Hippocampal formation (tissue), 2 donors: ENCODE measurements at places on chromosomes 11 and 22.

DNA sequence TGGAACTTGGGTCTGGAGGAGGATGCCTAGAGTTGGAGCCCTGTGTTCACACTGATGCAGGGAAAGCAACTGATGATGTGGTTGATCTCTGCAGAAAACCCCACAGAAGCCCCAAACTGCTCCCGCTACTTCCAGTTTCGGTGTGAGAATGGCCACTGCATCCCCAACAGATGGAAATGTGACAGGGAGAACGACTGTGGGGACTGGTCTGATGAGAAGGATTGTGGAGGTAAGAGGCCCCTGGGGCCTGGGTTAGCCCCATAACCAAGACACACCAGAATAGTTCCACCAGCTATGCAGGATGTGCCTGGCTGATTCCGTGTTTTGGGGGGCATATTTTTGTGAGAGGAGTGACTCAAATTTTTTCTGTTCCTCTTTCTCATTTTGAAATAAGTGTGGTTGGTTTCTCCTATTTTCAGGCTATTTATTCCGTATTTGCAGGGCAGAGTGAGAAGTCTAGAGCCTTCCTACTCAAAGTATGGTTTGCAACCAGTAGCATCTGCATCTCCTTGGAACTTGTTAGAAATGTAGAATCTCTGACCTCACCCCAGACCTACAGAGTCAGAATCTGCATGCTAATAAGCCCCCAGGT, 137.3 kb upstream of the SORL1-AS1 start:
- peak; percentile 40 for DNase-seq

DNA sequence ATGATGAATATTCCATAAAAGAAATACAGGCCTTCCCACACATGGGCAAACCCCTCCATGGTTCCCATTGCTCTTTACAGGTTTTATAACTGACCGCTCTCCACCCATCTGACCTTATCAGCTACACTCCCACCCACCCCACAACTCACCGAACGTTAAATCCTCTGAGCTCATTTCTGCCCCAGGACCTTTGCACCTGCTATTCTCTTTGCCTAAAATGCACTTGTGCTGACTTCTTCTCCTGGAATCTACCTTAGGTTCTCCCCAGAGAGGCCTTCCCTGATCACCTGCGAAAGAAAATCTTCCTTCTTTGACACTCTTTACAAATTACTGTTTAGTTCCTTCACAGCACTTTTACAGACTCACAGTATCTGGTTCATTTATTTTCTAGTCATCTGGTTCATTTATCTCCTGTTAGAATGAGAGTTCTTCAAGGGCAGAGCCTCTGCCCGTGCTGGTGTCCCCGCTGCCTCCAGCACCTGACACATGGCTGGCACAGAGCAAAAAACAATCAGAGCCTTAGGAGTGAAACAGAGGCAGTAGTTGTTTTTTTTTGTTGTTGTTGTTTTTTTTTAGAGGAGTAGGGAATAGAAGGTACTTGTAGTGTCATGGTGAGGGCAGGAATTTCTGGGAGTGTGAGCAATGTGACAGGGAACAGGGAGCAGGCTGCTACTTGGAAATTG, 21.6 kb upstream of the GRK3 start:
- no peak for DNase-seq

DNA sequence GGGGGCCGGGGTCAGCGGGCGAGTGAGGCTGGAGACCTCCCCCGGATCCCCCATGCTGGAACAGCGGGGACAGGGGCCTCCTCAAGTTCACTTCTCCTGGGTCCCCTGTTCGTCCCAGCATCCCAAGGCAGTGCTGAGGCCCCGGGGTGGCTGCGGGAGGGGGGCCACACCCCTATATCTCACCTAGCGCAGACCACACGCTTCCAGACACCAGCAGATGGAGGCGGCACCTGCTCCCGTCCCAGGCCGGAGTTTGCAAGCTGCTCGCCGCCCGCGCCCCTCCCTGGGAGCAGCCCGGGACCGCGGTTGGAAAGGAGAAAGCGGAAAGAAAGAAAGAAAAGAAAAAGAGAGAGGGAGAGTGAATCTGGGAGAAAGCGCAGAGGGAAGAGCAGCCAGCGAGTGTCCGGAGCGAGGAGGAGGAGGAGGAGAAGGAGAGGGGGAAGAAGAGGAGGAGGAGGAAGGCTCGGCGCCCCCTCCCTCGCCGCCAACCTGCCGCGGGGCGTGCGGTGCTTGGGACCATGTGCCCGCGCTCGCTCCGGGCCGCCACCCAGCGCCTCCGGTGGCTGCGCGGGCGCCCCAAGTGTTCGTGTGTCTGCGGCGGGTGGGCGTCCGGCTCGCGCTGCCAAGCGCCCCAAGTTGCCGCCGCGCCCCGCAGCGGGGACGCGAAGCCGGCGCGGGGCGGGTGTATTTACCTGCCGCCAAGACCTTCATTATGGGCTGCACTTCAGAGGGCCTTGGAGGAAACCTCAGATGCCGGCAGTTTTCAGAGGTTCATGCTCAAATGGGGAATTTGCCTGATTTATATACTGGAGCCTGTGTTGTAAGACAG, at the start of gene LIF:
TSS of gene LIF (minus strand) at position 775 of the 829 bp plus-strand sequence. CDS start at position 711, 64 bp downstream.
- no peak for DNase-seq

DNA sequence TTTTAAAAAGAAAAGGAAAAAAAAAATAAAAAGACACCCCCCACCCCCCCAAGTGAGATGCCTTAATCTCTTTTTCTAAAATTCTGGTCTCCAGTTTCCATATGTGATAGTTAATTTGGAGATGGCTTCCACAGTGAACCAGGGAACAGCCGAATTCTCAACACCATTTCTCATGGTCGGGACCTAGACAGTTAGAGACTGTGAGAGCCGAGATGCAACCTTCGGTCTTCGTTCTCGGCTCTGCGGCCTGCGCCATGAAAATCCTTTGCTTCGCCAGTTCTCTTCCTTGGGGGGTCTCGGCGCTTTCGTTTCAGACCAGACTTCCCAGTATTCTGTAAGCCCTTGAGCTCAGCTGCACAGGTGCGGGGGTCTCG, 723 bp downstream of the CACNG2 start:
- no peak for DNase-seq

- DNase-seq = no peak
Observed at GRCh38 chr22:48670731-48671130, 1156.9 kb downstream of the BRD1 start.

DNA sequence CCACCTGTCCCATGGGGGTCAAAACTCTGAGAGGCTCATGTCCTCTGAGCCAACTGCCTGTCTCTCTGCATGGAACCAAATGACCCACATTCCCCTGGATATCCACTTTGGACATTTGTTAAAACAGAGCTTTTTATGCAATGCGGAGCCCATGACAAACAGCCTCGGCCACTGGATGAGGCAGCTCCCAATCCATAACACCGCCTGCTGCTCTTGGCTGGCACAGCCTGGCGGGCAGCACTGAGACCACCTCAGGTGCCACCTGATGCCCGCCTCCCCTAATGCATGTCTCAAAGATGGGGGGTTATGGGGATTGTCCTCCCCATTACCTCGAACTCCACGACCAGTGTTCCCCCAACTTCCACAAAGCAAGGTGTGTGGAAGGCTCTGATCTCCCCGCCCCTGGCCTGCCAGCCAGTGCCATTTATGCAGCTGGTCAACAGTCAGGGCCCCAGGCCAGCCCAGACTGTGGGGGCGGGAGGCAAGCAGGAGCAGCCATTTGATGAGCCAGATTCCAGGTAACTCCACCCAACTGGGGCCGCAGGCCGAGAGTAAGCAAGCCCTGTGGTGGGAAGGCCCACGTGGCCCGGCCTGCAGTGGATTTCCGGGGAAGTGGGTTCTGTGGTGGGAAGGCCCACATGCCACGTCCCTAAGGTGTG, 84.2 kb downstream of the PHF21B start:
- DNase-seq = no peak

- no peak for DNase-seq
Observed at GRCh38 chr11:43943372-43943930, 1.0 kb downstream of the C11orf96 start.

DNA sequence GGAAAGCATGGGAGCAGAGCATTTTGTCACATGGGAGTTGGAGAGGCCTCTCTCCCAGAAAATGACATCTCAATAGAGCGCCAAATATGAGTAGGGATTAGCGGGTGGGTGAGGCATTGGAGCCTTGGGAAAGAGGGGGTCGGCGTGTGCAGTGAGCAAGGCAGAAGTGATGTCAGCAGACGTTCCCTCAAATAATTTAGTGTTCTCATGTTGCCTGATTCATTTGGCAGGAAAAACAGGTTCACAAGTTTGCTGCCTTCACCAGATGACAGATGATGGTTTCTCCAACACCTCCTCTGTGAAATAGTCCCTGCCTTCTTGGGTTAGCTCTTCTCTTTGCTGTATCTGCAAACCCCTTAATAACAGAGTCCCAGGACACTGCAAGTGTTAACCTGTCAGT, 118.5 kb upstream of the ARHGAP20 start:
- no peak for DNase-seq

- no peak for DNase-seq
Observed at GRCh38 chr22:43018615-43019014, 3.7 kb upstream of the PACSIN2 start.

DNA sequence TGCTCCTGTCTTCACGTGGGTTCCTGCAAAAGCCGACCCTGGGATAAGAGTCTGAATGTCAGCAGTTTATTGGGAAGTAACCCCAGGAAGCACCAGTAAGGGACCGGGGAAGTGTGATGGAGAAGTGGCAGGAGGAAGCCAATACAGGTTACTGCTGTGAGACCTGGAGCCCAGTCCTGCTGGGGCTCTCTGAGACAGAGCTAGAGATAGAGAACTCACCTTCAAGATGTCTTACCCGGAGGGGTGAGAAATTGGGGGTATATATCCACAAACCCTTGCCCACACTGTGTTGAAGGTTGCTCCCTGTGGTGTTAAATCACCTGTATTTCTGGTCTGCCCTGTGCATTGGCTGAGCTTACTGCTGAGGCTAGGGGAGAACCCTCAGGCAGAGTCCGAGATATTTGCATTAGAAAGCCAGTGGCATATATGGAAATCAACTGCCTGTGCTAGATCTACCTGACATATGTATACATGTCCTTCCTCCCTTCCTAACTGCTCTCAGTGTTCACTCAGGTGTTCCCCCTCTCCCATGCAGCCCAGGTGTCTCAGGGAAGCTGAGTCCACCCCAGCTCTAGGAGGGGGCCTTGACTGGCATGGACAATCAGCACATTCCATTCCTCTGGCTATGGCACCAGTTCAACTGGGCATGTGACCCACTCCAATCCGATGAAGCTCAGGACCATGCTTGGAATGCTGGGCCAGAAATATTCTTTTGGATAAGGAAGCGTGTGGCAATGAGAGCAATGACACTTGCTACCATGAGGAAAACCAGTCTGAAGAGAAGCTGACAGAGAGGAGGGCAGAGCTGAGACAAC, 6.8 kb upstream of the MICAL2 start:
- DNase-seq = no peak
